ENCODE measurements at places on chromosomes 1 and 21.

GRCh38 chr1:185318431-185319138 is 1.5 kb upstream of the IVNS1ABP start:
- DNase-seq: no peak

- DNase-seq: no peak
Observed at GRCh38 chr21:16028941-16029464, 299.2 kb downstream of the USP25 start.

DNA sequence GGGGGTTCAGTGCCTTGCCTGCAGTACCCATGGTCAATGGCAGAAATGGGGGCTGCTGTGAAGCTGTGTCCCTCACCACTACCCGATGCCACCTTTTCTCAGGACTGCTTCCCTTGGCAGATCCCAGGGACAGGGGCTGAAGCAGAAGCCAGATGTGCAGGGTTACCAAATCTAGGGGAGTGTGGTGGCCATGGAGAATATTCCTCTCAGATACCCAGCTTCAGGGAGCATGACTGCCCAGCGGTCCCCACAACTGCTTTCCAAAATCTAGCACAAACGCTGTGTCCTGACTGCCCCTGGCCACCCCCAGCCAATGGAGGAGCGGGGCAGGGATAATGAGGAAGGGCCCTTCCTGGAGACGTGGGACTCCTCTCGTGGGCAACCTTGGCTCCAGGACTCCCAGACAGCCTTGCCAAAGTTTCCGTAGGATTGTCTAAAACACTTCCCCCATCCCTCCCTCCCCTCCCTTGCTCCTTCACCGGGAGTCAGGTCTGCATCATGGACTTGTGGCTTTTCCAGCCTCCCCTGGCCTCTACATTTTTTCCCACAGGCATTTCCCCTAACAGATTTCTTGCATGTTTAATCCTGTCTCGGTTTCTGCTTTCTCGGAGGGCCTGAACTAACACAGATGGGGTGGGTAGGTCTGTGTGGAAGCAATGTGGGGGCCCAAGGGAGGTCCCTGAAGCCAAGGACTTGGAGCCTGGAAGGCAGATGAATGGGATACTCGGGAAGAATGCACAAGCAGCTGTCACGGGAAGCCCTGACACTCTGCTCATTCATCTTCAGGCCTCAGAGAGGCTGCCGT is 80.5 kb downstream of the OMA1 start:
- DNase-seq: no peak

- no peak for DNase-seq
Observed at GRCh38 chr1:27402349-27402754, 9.9 kb downstream of the GPR3 start.

DNA sequence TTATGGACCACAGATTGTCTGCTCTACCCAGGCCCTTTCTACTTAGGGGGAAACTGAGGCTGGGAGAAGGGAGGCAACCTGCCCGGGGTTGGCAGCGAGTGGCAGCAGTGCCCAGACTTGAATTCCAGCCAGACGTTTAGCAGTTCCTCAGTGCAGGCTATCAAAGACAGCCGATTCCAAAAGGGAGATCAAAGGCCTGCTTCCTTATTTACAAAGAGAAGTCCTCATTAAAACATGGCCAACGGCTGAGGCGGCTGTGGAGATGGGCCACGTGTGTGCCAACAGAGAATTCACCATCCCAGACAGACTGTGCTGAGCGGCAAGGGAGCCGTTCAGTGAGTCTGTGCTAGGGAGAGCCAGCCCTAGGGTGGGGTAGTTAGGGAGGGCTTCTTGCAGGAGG is 27.7 kb downstream of the C1QB start:
- DNase-seq: no peak

DNA sequence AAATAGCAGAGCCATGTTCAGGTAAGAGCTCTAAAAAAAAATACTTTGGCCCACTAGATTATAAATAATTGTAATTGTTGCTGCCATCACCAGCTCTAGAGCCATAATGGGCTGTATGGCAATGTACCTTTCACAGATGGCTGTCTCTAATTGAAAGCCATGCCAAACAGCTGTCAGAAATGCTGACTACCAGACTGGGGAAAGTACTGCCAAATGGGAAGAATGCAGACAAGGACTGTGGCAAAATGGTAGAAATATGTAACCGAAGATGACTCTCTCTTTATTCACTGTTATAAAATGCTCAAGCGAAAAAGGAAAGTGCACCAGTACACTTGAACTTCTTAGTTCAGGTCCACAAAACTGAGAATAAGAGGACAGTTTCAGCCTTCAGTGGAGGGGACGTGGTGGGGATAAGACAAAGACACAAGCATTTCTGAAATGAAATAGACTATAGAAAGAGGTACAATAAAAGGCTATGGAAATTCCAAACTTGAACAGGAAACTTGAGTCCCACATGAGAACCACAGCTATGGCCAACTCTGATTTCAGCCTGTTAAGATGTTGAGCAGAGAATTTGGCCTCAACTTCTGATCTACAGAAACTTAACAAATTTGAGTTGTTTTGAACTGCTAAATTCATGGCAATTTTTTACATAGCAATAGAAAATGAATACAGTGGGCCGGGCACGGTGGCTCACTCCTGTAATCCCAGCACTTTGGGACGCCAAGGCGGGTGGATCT is 46.5 kb upstream of the LPGAT1 start:
- DNase-seq: no peak

- no peak for DNase-seq
Observed at GRCh38 chr1:48223366-48224240, 1.1 kb downstream of the SLC5A9 start.

- DNase-seq: no peak
Observed at GRCh38 chr1:208513799-208514198, 269.6 kb upstream of the PLXNA2 start.

DNA sequence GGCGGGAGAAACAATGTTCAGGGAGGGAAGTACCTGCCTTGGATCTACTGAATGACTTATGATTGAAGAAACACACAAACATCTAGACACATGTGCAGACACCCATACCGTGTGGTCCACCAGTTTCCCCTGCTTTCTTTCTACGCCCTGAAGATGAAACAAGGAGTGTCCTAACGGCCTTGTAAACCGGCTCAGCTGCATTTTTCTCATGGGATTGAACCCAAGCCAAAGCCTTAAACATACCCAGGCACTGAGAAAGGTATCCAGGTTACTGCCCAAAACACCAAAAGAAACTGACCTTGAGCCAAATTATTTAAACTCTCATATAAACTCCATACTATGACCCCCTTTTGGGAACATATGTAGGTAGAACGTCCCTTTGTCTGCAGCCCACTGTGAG is 630.0 kb upstream of the RGS18 start:
- DNase-seq: no peak

DNA sequence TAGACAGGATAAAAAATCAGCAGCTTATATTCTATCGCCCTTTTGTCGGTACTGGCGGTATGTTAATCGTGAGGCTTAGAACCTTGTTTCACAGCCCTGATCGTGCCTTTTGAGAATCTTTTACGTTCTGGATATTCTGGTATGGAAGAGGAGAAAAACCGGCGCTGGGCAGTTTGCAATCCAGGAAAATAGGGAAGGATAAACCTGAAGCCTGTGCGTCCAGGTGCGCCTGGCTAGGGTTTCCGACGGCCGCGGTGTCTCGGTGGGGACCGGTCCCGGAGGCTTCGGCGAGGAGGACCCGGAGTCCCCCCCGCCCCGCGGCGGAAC is 258 bp upstream of the SYPL2 start:
- DNase-seq: no peak

- DNase-seq: no peak
Observed at GRCh38 chr1:244451539-244451950, at the start of gene ADSS2. Gene ADSS2 (minus strand): TSS chr1:244451909. CDS start chr1:244451817, 92 bp downstream.

DNA sequence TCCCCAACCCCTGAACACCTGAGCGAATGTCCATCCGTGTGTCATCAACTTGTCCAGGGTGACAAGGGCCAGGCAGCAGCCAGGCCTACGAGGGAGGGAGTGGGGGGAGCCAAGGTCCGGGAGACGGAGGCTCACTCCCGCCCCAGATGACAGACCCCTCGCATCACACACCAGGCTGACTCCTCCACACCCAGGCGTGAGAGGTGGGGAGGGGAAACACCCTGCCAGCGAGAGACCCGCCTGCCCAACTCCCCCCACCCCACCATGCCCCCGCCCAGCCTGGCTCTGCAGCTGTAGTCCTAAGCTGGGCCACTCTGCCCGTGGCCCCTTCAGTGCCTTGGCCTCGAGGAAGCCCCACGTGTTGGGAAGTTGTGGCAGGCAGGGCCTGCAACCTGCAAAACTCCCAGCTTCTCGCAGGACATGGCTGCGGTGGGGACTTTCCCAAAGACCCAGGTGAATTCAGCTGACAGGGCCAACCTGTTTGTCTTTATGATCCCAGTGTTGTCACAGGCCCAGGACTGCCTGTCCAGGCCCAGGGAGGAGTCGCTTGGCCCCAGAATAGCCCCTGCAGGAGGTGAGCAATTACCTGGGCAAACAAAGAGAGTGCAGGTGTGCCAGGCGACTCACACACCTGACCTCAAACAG is 62.9 kb downstream of the RIPK4 start:
- no peak for DNase-seq

GRCh38 chr1:174039027-174039426 is 16.9 kb upstream of the RC3H1 start:
- DNase-seq: no peak

GRCh38 chr1:33441088-33441745 is 10.3 kb upstream of the PHC2 start:
- no peak for DNase-seq

DNA sequence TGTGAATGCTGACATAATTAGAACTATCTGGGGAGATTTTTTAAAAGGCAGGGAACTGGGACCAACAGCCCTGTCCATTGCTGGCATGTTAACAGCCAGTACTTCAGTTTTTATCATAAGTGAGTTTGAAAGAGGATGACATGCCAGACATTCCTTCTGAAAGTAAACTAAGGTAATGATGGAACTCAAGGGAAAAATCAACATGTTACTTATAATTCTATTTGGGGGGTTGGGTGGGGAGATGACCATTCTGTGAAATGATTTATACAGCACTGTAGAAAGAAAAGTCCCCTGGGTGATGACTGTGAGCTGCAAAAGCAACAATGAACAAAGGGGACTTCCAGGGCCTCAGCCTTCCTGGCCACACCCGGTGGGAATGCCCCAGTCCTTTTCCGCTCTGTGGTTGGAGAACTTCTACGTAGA is 5.4 kb upstream of the LAMC2 start:
- DNase-seq: no peak

DNA sequence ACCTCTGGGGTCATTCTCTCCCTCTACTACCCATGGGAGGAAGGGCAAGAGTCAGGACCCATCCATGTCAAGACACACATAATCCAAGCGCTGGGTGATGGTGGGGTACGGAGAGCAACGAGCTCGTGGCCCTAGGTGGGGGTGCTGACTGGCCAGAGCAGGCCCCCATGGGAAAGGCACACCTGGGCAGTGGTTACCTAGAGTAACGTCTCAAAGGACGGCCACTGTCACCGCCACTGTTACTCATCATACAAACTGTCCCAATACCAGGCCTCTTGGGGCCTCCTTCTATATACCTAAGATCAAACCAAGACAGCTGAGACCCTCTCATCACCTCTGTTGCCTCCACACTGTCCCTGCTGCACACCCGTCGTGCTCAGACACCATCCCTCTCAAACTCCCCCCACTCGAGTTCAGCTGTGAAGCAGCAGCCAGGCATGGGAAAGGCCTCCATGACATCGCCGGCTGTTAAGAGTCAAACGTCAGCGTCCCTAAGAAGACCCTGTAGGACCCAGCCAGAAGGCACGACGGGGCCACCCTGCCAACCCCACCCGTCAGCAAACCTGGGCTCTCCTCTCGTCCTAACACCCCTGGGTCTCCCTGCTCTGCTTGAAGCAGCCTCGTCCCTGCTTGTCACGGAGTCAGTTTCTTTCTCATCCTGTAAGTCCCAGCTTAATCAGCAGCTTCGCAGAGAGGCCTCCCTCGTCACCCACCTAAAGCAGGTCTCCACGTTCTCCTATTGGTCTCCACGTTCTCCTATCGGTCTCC is 15.3 kb downstream of the NPHP4 start:
- DNase-seq: no peak

DNA sequence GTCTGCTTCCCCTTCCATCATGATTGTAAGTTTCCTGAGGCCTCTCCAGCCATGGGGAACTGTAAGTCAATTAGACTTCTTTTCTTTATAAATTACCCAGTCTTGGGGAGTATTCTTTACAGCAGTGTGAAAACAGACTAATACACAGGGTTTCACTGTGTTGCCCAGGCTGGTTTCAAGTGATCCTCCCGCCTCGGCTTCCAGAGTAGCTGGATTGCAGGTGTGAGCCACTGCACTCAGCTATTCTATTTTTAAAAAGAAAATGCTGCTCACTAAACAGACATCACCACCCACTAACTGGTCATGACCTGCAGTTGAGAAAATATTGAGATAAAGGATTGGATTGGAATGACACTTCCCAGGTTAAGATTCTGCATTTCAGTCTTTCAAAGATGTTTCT is 20.8 kb upstream of the SLC2A7 start:
- DNase-seq: no peak

- no peak for DNase-seq
Observed at GRCh38 chr21:16378525-16378924, 648.7 kb downstream of the USP25 start.

- no peak for DNase-seq
Observed at GRCh38 chr1:96210054-96210453, 511.5 kb upstream of the PTBP2 start.

DNA sequence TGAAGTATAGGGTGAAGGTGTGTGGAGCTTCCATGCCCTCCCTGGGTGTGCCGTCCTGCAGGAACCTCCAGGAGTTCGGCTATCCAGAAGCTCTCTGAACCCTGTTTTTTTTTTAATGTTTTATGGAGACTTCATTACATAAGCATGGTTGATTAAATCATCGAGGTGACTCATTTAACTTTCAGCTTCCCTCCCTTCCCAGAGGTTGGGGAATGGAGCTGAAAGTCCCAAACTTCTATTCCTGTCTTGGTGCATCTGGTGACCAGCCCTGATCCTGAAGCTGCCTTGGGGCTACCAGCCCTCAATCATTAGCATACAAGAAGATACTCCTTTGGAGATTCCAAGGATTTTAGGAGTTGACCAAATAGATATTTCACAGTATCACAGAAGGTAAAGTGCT is 9.5 kb downstream of the RRP15 start:
- no peak for DNase-seq

DNA sequence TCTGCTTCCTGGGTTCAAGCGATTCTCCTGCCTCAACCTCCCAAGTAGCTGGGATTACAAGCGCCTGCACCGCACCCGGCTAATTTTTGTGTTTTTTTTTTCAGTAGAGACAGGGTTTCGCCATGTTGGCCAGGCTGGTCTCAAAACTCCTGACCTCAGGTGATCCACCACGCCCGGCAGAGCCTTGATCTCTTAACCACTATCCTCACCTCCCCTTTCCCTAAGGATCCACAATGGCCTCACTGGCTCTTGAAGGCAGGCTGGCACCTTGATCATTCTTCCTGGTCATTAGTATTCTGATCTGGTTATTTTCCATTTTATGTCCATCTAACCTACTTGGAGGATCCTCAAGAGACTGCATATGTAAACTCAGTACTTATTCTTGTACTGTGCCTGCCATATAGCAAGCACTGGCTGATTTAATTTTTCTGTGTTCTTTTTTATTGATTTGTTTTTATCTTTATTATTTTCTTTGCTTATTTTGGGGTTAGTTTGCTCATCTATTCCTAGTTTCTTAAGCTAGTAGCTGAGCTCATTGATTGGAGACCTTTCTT is 6.3 kb downstream of the RCC1 start:
- DNase-seq: no peak

GRCh38 chr1:86018283-86018923 is 138.2 kb downstream of the COL24A1 start:
- no peak for DNase-seq

Data from activated T-helper 1 cell treated with Interleukin-2 at 50 U/mL for 16 hours (primary cell).